ENCODE measurements at places on chromosomes 13 and 19.

DNA sequence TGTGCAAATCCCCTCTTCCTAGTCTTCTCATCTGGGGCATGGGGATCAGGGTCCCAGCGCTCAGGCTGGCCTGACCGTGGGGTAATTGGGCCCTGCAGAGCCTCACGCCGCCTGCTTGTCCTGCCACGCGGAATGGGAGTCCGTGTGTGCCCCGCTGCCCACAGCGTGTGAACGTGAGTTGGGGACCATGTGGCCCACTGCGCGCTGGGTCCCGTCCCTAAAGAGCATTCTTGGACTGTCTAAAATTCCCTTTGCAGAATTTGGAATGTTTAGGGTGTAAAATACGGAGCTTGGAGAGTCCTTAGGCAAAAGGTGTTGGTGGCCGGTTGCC, 2.9 kb downstream of the TMPRSS9 start:
- DNase-seq: no peak

DNA sequence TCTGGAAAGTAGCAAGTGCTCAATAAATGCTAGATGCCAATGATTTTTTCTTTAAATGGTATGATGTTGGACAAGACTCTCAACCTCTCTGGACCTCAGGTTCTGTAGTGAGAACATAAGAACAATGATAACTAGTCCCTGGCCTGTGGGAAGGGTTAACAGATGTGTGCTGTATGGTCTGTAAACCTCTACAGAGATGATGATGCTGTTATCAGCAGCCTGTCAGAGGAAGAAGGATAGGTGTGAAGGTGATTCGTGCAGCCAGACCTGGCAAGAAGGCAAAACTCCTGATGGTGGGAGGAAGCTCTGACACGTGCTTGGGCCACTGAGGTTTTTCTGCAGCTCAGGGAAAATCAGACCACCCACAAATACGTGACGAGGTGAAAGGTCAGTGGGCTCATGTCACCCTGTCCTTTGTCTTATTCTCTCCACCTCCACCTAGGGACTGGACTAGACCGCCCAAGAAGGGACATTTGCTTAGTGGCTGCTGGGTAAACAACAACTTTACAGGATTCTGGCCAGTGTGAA, 36.7 kb upstream of the UBL3 start:
- no peak for DNase-seq

DNA sequence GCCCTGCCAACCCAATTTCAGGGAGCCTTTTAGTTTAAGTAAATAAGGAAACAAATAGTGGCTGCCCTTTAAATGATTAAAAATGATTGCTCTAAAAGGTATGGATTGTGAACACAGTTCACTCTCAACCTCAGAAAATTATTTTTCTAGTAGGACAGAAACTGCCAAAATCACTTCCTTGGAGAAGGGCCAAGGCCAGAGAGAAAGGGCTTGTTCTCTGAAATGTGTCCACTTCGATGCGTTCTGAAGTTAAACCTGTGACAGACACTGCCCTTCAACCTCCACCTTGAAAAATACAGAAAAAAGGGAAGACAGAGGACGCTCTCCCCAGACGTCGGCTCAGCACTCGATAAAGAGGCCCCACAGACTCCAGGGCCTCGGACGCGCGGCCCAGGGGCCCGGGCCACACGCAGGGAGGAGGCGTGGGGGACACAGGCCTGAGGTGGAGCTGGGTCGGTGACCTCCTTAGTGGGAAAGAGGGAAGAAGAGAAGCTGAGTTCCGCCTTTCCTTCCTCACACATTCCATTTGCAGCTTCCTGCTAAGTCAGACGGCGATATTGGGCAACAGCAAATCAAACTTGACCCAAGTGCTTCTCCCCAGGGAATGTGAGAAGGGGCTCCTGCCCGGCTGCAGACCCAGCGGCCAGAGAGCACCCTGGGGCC, 63.6 kb downstream of the RASA3 start:
- DNase-seq: no peak

DNA sequence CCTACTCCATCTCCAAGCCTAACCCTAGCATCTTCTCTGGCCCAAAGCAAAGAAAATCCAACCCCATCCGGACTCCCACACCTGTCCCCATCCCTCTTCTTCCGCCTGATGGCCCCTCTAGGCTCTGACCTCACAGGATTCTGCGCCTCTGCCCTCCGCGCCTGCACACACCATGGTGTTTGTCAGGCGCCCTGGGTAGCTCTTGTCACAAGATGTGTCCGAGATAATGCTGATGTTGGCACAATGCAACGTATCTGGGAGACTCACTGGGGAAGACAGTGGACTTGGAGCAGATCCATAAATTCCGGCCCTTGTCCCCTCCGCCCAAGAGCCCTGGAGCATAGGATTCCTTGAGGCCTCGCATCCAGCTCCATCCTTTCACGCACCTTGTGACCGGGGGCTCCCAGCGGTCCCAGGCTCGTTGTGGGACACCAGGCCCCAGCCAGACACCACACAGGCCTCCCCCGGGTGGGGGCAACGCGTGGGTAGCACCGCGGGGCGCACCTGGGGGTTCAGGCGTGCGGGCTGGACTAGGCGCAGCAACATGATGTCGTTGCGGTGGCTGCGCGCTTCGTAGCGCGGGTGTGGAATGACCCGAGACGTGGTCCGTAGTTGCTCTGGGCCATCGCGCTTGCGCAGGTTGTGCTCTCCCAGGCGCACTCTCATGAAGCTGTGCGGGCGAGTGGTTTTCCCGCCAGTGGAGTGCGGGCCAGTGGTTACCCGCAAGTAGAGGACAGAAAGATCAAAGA, 3.1 kb upstream of the KLK1 start:
- no peak for DNase-seq

GRCh38 chr19:7629347-7630054, at the start of the genes PET100 and XAB2:
Gene PET100, plus strand, starts transcription at chr19:7629793. Its CDS starts 41 bp downstream, at chr19:7629834.
Gene XAB2, minus strand, starts transcription at chr19:7629545. Its CDS starts 18 bp downstream, at chr19:7629527.
- DNase-seq: peak; percentile 85

DNA sequence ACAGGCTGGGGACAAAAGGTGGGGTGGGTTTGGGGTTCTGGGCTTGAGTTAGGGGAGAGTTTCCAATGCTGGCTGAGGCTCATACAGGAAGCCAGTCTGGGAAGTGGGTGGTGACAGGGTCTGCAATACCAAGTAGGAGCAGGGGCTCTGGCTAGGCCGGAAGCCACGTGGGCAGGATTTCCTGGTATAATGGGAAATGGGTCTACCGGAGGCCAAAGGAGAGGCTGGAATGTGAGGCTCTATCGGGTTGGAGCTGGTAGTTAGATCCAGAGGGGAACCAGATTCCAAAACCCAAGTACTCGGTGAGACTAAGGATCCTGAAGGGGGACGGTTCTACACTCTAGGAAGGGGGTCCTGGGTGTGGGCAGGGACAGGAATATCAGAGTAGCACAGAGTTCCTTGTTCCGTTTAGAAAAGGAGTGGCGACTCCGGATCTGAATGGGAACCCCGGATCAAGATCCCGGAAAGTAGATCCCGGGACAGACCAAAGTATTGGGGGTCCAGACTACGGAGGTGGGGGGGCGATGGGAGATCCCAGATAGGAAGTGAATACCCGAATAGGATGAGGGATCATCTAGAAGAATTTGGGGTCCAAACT, 802 bp downstream of the CDC37 start:
- no peak for DNase-seq

DNA sequence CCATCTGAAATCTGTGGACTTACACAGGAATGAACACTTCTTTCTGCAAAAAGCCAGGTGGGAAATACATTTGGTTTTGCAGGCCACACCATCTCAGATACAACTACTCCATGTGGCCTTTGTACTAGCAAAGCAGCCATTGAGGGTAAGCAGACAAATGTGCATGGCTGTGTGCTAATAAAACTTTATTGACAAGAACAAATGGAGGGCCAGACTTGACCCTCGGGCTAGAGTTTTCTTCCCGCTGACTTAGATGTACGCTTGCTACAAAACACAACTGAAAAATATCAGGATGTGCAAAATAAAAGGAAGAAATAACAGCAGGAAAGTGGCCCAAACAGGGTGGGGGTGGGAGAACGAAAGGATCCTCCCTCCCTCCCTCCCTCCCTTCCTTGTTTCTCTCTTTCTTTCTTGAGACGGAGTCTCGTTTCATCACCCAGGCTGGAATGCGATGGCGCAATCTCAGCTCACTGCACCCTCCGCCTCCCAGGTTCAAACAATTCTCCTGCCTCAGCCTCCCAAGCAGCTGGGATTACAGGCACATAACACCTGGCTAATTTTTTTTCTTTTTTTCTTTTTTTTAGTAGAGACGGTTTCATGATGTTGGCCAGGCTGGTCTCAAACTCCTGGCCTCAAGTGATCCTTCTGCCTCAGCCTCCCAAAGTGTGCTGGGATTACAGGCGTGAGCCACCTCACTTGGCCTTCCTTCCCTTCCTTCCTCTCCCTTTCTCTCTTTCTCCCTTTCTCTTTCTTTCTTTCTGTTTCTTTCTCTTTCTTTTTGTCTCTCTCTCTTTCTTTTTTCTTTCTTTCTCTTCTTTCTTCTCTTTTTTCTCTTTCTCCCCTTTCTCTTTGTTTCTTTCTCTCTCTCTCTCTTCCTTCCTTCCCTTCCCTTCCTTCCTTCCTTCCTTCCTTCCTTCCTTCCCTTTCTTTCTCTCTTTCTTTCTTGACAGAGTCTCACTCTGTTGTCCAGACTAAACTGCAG, 29.3 kb downstream of the CCL25 start:
- no peak for DNase-seq

- DNase-seq: peak; percentile 22
Measured at GRCh38 chr13:109779074-109779473, 7.3 kb downstream of the IRS2 start.

- no peak for DNase-seq
Measured at GRCh38 chr13:24842549-24843274, 78.7 kb downstream of the RNF17 start.

- DNase-seq: no peak
Measured at GRCh38 chr13:44921246-44921877, 67.9 kb downstream of the NUFIP1 start.

GRCh38 chr13:111265701-111266035, 54.8 kb upstream of the TEX29 start:
- no peak for DNase-seq

DNA sequence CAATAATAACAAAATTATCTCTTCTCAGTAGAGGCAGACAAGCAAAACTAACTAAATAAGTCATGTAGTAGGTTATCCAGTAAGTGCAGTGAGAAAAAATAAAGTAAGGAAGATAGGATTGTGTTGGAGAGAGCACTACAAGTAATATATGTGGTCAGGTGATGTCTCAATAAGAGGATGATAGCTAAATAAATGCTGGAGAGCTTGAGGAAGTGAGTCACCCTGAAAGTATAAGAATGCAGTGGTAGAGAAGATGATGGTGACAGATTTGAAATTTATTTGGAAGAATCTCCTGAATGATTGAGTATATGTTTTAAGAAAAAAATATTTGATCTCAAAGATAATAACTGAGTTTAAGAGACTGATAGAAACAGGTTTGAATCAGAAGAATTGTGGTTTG, 152.2 kb upstream of the PRR20A start:
- DNase-seq: no peak

DNA sequence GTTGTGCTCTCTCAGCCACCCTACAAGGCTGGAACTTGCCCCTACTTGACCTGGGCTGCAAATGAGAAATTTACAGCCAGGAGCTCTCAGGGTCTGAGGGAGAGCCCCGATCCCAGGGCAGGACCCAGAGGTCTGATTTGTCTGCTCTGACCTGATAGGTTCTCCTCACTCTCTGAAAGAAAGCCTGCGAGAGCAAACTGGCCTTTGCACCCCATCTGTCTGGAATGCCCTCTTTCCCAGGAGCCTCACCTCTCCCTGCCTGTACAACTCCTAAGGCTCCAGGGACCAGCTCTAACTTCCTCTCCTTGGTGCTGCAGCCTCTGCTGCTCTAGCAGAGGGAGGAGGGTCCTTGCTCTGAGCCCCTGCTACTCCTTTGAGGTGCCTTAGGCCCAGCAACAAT, 137.8 kb downstream of the UQCRFS1 start:
- DNase-seq: no peak

- no peak for DNase-seq
Measured at GRCh38 chr13:75432811-75433244, 49.1 kb downstream of the TBC1D4 start.

DNA sequence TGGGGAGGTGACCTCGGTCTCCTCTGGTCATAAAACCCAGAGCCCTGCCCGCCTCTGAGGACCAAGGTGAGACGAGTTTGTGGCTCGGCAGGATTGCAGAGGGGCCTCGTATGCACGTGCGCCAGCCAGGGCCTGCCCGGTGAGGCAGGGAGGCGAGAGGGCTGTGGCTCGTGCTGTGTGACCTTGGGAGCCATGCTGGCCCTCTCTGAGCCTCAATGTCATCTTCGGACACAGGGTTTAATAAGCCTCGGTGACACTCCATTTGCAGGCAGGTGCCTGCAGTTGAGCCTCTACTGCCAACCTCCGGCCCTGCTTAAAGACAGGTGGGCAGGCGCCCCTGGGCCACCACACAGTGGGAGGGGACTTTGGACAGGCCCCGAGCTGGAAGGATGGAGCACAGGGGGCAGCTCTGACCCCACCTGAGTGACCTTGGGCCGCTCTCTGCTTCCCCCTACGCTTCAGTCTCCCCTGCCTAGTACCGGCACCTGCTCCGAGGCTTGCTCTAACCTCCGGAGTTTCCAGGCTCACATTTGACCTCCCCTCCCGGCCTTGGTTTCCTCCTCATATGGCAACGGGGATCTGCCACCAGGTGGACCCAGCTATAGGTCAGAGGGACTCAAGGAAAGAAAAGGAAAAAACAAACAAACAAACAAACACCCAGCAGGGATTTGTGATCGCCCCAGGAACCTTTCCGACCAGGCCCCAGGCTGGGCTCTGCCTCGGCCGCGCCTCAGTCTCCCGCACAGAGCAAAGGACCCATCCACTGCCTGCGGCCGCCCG, 3.1 kb downstream of the ZBTB7A start:
- DNase-seq: no peak

DNA sequence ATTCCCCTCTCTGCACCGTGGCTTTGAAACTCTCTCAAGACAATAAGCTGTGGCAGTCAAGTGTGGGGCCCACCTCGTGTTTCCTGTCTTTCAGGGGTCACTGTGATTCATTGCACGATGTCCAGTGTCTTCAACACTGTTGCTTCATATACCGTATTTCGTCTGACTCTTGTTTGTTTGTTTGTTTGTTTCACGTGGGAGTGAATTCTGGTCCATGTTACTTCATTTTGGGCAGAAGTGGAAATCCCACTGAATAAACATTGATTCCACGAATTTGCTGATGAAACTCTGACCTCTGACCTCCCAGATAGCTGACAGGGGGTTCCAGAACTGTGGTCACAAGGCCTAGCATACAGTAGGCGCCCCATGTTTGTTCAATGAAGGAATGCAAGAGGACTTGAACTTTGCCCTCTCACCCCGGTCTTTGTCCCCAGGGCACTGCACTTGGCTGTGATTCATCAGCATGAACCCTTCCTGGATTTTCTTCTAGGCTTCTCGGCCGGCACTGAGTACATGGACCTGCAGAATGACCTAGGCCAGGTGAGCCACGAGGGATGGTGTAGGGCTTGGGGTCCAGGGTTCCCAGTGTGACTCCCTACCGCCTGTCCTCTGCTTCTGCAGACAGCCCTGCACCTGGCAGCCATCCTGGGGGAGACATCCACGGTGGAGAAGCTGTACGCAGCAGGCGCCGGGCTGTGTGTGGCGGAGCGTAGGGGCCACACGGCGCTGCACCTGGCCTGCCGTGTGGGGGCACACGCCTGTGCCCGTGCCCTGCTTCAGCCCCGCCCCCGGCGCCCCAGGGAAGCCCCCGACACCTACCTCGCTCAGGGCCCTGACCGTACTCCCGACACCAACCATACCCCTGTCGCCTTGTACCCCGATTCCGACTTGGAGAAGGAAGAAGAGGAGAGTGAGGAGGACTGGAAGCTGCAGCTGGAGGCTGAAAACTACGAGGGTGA, 5.1 kb downstream of the NFKBIB start:
- no peak for DNase-seq

All from stimulated activated naive CD4-positive, alpha-beta T cell (primary cell).